ENCODE measurements at places on chromosomes 11 and 22.

DNA sequence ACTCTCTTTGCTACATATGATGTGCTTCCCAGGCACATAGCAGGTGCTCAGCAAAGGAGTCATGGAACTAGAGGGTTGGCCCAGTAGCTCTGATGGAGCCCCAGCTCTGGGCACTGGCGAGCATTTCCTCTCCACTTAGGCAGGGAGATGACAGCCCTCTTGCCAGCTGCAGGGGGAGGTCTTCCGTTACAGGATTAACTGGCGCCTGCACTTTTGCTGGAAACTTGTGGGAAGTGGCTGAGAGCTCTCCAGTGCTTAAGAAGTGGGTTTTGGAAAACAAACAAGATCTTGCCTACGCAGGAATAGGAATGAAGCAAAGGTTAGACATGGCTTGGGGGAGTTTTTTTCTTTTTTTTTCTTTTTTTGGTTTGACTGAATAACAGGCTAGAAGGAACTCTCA, 75.5 kb downstream of the MICAL2 start:
- DNase-seq, result no peak

DNA sequence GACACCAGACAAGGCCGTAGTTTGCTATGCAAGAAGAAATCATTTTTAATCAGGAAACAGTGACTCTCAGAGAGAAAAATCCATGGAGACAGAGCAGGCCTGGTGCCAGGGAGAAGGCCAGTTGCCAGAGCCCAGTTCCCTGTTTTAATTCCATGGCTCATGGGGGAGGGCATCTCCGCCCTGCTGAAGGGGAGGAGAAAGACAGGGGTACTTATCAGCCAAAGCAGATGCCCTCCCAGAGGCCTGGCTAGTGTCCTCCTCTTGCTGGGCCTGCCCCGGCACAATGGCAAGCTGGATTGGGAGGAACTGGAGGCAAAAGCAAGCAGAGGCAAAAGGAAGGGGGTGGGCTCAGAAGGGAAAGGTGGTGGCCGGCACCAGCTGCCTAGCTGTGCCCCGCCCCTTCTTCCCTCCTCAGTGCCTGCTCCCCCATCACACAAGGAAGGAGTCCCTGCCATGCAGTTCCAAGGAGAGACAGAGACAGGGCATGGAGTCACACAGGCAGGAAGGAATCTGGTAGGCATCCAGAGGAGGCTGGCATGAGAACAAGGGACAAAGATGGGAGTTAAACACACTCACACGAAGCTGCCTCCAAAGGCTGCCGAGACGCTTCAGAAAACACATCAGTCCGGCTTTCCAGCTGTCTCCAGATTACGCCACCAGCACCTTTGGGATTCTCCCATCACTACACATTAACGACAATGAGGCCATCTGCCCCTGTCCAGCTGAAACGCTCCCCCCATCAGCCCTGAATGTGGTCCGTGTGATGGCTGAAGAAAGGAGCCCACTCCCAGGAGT, 591.8 kb downstream of the BUD13 start:
- no peak for DNase-seq

DNA sequence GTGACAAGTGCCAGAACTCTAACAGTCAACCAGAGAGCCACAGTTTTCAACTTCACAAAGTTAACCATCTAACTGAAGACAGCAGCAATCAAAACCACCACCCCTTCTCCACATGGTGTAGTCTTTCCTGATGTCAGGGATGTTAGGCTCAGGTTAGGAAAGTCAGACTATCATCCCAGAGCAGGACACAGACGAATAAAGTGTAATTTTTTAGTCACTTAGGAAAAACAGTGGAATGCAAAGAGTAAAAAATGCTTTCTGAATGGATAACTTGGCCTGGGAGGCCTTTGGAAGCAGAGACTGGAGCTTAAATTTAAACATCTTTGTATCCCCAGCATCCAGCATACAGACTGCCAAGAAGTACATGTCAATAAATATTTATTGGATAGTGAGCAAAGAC, 15.4 kb downstream of the OR51B4 start:
- no peak for DNase-seq

DNA sequence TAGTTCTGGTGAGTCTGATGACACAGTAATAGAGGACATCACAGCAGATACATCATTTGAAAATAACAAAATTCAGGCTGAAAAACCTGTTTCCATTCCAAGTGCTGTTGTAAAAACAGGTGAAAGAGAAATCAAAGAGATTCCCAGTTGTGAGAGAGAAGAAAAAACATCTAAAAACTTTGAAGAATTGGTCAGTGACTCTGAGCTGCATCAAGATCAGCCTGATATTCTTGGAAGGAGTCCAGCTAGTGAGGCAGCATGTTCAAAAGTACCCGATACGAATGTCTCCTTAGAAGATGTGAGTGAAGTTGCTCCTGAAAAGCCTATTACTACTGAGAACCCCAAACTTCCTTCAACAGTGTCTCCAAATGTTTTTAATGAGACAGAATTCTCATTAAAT, 38.7 kb downstream of the RTN3 start:
- DNase-seq, result no peak

GRCh38 chr11:79321263-79321662, 119.6 kb downstream of the TENM4 start:
- DNase-seq, result no peak

- DNase-seq, result no peak
Measured at GRCh38 chr11:113847580-113847979, 27.8 kb downstream of the USP28 start.

DNA sequence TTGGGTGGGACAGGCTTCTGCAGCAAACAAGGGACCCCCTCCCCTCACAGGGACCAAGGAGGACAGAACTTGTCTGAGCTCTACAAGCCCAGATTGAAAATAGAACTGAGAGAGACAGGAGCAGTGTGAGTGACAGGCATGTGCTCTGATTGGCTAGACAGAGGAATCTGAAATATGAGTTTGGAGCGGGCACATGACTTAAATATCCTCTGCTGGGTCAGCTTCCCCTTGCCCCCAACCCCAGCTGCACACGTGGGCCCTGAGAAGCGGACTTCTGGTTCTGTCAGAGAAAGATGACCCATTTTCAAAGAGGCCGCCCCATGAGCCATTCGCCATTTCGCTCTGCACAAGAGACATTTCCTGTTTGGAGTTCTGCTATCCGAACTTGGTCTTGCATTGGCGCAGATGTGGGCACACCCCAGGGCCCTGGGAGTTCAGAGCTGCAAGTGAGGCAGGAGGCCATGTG, 5.3 kb downstream of the TUBA8 start:
- DNase-seq, result no peak

DNA sequence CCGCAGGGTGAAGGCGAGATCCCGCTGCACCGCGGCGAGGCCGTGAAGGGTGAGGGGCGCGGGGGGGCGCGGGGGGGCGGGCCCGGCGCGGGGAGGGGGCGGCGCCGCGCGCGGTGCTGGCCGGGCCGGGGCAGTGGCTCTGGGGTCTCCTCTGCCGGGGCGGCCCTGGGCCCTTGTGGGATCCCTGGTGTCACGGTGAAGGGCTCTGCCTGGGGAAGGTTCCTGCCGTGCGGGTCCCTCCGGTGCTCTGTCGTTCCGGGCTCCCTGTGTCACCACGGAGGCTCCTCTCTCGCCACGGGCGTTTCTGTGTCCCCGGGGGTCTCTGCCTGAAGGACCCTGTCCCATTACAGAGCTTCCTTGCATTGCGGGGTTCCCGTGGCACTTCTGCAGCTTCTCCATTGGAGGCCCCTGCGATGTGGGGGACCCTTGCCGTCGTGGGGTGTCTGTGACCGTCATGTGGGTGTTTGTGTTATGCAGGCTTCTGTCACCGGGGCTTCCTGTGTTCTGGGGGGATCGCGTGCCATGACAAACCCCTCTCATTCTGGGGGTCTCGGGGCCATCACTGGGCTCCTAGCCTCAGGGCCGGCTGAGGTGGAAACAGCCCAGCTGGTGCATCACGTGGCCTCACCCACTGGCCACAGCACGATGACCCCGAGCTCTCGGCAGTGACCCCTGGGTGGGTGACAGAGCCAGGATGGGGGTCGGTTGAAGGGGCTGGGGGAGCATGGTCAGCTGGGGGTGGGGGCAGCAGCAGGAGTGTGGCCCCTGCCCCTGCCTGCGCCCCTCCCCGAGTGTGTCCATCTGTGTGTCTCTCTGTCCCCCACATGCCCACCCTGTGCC, 25.3 kb downstream of the SHANK3 start:
- DNase-seq, result no peak

DNA sequence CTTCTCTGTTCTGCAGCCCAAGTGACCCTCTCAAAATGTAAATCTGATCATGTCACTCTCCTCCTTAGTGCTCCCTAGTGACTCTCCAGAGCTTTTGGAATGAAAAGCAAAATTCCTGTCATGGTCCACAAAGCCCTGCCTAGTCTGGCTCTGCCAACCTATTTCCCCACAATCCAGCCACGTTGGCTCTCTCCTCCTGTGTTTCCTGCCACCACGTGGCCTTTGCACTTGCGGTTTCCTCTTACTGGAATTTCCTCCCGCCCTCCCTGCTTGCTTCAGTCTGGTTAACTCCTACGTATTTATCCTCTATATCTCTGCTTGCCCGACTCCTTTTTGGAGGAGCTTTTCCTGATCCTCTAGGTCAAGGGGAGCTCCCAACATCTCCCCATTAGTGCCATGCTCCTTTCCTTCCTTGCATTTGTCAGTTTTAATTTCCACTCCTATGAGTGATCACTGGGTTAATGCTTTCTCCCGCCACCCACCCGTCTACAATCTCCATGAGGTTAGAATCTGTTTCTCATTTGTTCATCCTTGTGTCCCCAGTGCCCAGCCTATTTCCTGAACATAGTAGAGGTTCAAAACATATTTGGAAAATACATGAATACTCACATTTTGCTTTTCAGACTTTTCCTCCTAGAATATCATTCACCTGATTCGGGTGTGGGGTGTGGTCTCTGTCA, 11.5 kb downstream of the NNMT start:
- DNase-seq, result no peak

DNA sequence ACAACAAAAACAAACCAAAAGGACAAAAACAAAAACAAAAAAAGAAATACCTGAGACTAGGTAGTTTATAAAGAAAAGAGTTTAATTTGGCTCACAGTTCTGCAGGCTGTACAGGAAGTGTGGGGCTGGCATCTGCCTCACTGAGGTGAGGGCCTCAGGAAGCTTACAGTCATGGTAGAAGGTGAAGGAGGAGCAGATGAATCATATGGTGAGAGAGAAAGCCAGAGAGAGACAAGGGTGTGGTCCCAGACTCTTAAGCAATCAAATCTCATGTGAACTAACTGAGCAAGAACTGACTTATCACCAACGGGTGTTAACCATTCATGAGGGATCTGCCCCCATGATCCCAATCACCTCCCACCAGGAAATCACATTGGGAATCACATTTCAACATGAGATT, 58.8 kb upstream of the ZBED5 start:
- no peak for DNase-seq

GRCh38 chr11:64870893-64871466, 7.4 kb downstream of the EHD1 start:
- no peak for DNase-seq

- DNase-seq, result no peak
Measured at GRCh38 chr11:18524248-18524647, 2.5 kb downstream of the TSG101 start.

DNA sequence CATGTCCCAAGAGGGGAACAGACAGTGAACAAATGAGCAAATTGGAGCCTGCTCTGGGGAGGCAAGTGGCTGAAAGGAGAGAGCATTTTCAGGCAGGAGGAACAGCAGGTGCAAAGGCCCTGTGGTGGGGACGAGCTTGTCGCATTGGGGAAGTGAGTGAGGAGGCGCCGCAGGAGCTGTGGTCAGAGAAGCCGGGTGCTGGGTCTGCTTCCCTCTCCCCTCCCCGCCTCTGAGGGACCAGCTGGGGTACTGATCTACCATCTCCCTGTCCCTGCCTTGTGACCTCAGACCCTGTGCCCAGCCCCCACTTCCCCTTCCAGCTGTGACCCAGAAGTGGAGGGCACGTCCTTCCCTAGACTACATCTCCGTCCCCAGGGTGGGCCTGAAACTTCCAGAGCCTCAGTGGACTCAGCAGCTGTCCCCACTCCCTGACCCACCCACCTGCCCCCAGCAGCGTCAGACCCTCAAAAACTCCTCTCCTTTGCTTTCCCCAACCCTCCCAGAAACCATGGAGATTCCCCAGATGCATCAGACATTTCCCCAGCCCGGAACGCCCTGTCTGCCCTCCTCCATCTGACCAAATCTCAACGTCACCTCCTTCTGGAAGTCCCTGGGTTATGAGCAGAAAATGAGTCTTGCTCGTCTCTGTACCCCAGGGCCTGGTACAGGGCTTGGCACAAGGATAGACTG, 19.7 kb upstream of the PDGFB start:
- DNase-seq, result no peak

DNA sequence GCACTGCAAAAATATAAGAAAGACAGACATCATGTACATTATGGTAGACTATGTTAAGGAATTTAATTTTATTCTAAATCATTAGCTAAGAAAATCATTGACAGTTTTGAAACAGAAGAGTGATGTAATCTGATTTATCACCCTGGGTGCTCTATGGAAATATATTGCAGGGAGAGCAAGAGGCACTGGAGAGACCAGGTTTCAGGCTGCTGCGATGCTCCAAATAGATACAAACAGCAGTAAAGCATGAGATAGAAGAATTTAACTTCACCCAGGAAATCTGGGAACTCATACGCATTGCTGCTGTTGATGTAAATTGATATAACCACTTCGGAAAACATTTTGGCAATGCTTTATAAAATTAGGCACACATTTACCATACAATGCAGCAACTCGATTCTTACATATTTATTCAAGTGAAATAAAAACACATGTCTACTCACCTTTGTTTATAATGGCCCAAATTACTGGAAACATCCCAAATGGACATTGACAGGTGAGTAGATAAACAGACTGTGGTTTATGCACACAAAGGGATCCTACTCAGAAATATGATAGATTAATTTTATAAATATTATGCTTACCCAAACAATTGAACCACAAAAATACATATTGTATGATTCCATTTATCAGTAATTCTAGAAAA, 535.1 kb upstream of the CHORDC1 start:
- no peak for DNase-seq

GRCh38 chr22:22721681-22722354, 77.4 kb downstream of the GGTLC2 start:
- DNase-seq, result no peak

- no peak for DNase-seq
Measured at GRCh38 chr11:57303990-57304579, 20.7 kb downstream of the TNKS1BP1 start.

GRCh38 chr11:46248289-46249102, 29.0 kb upstream of the CREB3L1 start:
- no peak for DNase-seq

GRCh38 chr22:22218302-22218701, 26.3 kb upstream of the VPREB1 start:
- DNase-seq, result no peak

GRCh38 chr11:47943721-47944586, 36.4 kb upstream of the PTPRJ start:
- DNase-seq, result no peak

DNA sequence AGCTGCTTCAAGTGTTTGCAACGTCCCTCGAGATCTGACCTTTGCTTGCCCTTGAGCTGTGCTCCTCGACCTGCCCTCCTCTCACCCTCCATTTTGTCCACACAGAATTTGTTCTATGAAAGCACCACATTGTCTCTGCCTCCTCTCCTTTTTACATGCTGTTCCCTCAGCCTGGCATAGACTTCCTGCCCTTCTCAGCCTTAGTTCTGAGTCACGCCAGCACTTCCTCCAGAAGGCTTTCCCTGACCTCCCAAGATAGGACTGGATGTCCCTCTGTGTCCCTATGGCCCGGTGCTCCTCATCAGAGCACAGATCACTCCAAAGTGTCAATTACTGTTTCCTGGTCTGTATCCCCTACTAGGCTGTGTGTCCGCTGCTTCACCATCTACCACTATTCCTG, 16.2 kb downstream of the JHY start:
- DNase-seq, result no peak

GRCh38 chr11:47216121-47216798, 1.5 kb downstream of the DDB2 start:
- no peak for DNase-seq
